ENCODE measurements at places on chromosomes 11 and 22.
A peak's percentile ranks its signal among the peaks of the same experiment; 100 is the strongest.

DNA sequence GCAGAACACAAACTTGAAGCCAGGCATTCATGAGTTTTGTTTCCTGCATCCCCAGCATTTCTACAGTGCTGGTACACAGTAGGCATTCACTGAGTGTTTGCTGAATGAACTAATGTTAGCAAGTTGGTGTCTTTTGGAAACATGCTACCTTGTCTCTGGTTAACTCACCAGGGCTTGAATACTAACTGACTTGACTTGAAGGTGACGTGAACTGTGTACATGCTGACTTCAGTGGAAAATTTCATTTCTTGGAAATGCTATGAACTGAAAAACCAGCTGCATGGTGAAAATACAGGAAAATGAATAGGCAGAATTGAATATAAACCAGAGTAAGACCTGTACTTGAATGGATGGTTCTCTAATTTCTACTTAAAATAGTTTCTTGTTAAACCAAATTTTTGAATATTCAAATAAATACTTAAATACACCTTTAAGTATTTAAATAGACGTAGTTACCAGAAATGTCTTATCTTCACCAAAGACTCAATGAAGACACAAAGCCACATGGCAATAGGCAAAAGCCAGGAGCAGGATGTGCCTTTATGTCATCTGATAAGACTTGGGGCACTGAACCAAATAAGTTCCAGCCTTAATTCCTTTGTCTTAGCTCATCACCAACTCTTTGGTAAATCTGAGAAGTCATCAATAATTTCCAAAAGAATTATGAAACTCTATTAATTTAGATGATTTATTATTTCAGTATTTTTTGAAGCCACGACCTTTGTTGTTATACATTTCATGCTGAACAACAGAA is 39.7 kb upstream of the POU2AF2 start:
- DNase-seq: peak; percentile 18

GRCh38 chr11:14026961-14027360 is 64.4 kb downstream of the SPON1 start:
- DNase-seq: no peak

- DNase-seq: no peak
These were observed 561 bp downstream of the FXYD2 start for GRCh38 chr11:117823946-117824420.

- no peak for DNase-seq
These were observed 367 bp downstream of the HPS5 start for GRCh38 chr11:18321578-18321968.

DNA sequence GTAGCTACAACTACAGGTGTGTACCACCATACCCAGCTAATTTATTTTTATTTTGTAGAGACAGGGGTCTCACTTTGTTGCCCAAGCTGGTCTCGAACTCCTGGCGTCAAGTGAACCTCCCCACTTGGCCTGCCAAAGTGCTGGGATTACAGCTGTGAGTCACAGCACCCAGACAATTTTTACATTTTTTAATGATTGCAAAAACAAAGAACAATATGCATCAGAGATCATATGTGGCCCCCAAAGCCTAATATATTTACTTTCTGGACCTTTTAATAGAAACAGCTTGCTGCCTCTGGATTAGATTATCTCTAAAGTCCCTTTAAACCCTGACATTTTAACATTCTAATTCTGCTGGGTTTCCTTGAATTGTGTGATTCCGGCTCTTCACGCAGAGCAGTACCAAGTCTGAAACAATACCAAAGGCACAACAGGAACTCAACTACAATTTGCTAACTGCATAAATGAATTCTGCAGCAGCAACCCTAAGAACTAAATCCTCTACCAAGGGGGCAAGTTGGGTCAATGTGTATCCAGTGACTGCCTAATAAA is 25.0 kb downstream of the RAB30 start:
- peak; percentile 57 for DNase-seq

DNA sequence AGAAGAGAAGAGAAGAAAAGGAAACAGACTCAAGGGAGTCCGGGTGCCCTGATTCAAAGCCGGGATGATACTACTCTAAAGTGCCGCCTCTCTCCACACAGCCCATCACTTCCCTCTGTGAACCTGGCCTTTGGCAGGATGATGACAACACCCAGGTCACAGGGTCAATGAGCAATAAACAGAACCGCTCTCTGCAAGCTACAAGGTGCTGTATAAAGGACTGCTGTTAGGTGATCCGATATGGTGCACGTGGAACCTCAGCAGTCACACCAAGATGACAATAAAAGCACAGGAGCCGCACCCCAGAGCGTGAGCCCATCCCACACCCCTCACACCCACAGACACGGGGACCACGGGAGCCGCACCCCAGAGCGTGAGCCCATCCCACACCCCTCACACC is 10.7 kb downstream of the TTLL1 start:
- no peak for DNase-seq

GRCh38 chr11:127304634-127305033 is 304.1 kb upstream of the KIRREL3 start:
- no peak for DNase-seq

GRCh38 chr11:46360878-46361277 is 13.6 kb downstream of the DGKZ start:
- DNase-seq: no peak

DNA sequence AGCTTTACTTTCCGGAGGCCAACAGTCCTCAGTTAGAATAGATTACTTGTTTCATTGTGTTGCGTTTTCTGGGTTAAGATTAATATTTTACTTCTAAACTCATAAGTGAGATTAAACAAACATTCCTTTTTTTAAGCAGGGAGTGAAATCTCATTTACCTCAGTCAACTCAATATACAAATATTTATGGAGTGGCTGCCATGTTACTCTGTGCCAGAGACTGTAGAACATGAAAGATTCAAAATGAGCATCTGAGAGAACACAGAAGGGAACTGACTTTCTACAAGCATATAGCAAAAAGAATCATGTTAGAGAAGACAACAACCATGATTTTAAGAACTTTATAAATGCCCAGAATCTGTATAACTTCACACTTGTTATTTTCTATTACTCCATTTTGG is 3.4 kb upstream of the LRRC55 start:
- DNase-seq: no peak

- no peak for DNase-seq
These were observed 7.5 kb downstream of the RASD2 start for GRCh38 chr22:35547987-35548721.

DNA sequence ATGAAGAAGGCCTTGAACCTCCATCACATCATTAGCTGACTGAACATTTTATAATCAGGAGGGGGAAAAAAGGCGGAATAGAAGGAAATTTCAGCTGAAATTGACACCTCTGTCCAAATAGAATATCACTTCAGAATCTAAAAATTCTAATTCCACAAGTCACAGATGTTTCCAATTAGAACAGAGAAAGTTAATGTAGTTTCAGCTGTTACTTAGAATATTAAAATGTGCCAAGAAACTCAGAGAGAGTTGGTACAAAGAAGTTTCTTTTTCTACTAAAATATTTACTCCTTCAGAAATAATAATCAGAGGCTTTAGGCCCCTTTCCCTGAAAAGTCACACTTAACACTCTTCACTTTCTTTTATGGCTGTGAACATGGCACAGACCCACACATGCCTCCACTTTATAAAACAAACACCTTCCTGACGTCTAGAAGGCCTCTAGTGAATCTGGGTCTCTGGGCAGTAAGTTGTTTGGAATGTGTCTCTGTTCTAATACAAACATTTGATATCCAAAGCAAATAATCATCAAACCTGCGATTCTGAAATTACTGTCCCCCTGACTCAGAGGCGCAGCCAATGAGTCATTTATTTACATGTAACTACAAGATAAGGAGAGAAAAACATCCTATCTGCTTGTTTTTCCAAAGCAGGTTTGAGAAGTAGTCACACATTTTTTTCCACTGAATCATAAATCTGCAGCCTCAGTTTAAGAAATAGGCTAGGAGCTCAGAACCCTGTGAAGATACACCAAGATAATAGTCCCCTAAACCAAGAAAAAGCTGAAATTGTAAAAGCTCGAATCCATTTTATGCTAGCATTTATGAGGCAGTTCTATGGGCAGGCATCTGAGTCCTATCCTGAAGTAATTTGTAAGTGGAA is 148.4 kb downstream of the ME3 start:
- peak; percentile 91 for DNase-seq

DNA sequence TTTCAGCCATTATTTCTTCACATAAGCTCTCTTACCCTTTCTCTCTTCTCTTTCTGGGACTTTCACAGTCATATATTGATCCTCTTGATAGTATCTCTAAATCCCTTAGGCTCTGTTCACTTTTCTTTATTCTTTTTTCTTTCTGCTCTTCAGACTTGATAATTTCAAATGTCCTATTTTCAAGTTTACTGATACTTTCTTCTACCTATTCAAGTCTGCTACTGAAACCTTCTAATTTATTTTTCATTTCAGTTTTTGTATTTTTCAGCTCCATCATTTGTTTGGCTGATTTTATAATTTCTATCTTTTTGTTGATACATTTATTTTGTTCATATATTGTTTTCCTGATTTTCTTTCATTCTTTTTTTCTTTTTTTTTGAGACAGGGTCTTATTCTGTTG is 79.1 kb downstream of the SNX19 start:
- no peak for DNase-seq

DNA sequence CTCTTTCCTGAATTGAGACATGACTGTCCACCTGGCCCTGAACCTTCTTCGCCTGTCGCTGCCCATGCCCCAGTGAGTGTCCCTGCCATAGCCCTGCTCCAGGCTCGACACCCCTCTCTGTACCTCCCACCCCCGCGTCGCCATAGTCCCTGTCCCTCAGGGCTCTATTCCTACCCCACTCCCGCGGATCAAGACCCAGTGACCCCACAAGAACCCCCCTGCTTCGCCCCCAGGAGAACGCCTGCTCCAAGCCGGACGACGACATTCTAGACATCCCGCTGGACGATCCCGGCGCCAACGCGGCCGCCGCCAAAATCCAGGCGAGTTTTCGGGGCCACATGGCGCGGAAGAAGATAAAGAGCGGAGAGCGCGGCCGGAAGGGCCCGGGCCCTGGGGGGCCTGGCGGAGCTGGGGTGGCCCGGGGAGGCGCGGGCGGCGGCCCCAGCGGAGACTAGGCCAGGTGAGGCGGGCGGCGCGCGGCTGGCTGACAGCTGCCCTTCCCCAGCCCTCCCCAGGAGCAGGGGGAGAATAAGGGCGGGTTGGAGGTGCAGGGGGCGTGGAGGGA is 5.6 kb downstream of the NRGN start:
- no peak for DNase-seq

GRCh38 chr11:74749965-74750296 is 1.3 kb downstream of the RNF169 start:
- no peak for DNase-seq

GRCh38 chr11:65132988-65133700 is 1.2 kb downstream of the SYVN1 start:
- no peak for DNase-seq

GRCh38 chr11:14520747-14521151 is 563 bp upstream of the PSMA1 start:
- DNase-seq: no peak

DNA sequence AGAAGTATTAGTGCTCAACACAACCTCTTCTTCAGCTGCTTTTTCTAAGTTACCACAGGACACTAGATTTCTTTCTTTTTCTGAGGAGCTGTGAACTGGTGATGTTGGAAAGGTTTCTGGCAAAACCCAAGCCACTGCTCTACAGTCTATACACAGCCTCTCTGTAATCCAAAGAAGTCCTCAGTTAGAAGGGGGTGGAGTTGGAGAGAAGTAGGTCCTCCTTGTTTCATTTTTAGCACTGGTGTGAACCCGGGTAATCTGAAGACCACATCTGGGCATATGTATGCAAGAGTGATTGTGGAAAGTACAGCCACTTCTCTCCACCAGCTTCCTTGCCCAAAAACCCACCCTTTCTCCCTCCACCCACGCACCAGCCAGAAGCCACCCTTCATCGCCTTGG is 1168.1 kb downstream of the LRRC4C start:
- no peak for DNase-seq

DNA sequence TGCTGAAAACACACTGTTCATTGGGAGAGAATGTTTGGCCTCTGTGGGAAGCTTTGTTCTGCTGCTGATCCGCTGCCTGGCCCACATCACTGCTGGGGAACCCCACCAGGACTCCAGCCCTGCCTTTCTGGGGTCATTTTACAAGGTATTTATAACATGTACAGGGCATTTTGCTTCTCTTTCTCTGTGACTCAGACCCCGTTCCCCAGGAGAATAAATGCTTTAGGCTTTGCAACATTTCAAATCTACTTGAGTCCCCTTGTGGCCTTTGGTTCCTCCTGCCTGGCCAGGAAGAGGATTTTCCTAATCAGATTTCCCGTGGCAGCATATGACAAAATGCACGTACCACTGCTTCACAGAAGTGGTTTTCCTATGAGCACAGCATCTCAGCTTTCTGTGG is 43.0 kb downstream of the BTG4 start:
- DNase-seq: peak; percentile 65

- DNase-seq: no peak
These were observed 31.3 kb upstream of the CTTN start for GRCh38 chr11:70367071-70367470.

GRCh38 chr22:17845327-17845726 is 71.1 kb upstream of the BID start:
- DNase-seq: no peak

GRCh38 chr22:40666151-40666848 is 13.0 kb upstream of the MCHR1 start:
- peak; percentile 82 for DNase-seq

DNA sequence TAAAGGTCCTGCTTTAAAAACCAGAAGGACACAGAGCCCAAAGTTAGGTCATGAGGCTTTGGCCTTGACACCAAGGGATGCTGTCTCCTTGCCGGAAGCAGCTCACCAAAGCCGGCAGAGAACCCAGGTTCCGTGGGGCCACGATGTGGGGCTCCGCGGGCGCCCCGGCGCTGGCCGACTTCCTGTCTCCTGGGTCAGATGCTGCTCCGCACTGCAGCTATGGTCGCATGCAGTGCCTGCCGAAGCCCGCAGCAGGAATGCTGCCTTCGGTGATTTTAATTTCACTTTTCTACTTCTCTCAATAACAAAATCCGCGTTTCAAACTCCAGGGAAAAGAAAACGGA is 454 bp upstream of the OTUB1 start:
- no peak for DNase-seq

GRCh38 chr11:29962243-29962642 is 54.6 kb downstream of the KCNA4 start:
- DNase-seq: no peak

GRCh38 chr22:47674600-47674999 is 912.1 kb downstream of the TBC1D22A start:
- no peak for DNase-seq

GRCh38 chr11:95453616-95454171 is 222.7 kb upstream of the SESN3 start:
- DNase-seq: peak; percentile 17

- DNase-seq: no peak
These were observed 190.4 kb downstream of the MIAT start for GRCh38 chr22:26847816-26848215.

DNA sequence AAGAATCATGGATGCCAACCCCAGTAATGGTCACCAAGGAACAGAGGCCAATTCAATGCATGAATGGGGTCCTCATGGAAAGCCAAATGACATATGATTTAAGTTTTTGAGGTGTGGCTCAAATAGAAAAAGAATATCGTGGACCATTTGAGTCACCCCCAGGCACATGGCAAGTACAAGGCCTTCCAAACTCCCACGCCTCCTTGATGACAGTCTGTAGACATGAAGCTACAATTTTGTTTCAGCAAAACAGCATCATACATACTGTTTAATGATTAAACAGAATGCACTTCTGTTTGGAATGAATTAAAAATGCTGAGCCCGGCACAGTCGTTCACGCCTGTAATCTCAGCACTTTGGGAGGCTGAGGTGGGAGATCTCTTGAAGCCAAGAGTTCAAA is 7.4 kb downstream of the FADD start:
- DNase-seq: no peak
